ENCODE measurements at places on chromosomes 2 and 18.

DNA sequence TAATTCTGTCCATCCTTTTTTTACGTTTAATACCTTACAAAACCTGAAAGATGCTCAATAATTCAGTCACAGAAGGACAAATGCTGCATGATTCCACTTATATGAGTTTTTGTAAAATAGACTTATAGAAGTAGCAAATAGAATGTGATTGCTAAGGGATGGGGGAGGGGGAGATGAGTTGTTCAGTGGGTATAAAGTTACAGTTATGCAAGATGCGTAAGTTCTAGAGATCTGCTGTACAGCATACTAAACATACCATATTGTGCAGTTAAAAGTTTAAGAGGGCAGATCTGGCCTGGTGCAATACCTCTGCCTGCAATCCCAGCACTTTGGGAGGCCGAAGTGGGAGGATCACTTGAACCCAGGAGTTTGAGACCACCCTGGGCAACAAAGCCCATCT, 78.8 kb downstream of the TET3 start:
- no peak for DNase-seq

GRCh38 chr18:23276451-23276850, 141.2 kb downstream of the CABLES1 start:
- no peak for DNase-seq

GRCh38 chr2:69055688-69056470, 42.9 kb downstream of the ANTXR1 start:
- DNase-seq: no peak

- no peak for DNase-seq
Measured at GRCh38 chr2:237501892-237502513, 15.0 kb downstream of the MLPH start.

DNA sequence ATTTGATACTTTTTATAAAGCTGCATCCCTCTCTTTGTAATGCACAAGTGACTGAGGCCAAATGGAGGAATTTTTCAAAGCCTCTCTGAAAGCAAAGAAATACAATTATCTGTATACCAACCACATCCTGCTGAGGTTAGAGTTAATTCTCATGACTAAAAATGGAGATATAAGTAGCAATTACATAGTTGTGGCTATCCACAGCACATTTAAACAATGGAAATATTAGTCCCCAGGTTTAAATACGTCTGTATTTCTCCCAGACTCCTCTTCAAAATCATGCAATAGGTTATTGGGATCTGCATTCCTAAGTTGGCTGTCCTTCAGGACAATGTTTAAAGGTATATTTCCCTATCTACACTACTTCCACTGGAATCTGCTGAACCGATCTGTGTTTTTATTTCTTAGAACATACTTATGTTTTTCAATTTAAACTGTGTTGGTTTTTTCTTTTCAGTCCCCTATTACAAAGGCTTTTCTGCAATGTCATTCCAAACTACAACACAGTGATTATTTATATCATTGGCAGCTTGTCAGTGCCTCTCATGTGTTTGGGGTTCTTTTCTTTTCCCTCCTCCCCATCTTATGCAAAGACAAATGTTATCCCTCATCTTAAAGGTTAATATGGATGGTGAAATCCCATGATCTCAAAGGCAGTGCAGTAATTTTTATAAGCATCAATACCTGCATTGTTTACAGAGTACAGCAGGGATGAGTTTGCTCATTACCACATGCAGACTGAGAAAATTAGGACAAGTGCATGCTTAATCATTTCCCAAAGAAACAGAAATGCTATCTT, 134.8 kb upstream of the FSHR start:
- DNase-seq: no peak

DNA sequence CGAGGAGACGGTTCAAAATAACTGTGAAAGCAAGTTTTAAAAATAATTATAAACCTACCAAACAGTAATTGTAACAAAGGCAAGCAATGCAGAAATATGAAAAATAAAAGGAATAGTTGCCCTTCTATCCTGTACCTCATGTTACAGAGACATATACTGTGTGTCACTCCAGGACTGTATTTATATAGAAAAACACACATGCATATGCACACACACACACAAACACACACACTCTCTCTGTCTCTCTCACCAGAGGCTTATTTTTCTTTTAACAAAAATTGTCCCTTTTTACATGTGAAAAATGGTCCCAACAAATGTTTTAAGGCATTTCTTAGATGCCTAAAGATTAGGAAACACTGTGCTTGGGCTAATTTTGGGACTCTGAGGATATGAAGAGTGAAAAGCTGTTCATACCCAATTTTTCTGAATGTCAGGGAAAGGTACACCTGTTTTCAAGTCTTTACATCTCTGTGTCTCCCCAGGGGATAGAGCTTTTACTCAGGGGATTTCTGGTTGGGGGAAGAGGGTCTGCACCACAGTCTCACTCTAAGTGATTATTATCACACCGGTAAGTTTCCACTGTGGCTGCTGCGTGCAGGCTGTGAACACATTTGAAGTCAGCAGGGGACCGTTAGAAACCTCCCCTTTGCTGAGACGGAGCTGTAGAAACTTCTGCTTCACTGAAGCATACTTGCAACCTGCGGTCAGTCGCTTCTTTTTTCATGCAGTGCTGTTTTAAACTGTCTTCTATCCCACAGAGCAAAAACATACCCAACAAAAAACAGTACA, 51.4 kb upstream of the SPAG16 start:
- DNase-seq: no peak

DNA sequence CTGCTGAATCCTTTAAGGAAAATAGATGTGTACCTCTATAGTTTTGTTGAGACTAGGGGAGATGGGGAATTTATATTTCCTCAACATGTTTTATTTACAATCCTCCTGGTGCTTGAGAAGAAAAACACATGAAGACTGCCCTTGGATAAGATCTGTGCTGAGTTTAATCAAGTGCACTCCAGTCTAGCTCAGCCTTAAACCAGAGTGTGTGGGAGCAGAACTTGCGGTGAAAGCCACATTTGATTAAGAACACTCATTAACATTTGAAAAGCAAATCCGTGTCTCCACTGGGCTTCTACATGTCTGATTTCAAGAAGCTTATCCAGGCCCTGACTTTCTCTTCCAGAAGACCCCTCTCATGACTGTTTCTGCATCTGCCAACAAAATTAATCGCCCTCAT, 84.8 kb upstream of the ITGA6 start:
- no peak for DNase-seq

DNA sequence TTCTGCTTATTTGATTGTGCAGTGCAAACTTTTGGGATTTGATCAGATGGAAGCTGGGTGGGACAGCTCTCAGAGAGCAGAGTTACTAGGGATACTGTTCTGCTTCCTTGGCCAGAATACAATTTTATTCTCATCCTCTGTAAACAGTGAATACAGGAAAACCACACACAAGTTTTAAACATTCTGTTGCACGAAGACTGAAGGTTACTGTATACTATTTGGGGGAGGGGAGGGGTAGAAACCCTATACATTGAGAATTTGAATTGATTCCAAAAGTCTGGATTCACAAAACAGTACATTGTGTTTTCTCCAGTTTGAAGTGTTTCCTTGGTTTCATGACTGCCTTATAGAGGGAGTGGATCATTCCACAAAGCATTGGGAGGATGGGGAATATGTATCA, 149.9 kb downstream of the SETBP1 start:
- DNase-seq: no peak

All from left forelimb (tissue), 1 donor.